Cortex of kidney (tissue), 1 donor: ENCODE measurements at places on chromosomes 6 and 20.

GRCh38 chr6:42047213-42047590, 3.1 kb upstream of the TAF8 start:
- no peak for DNase-seq

- no peak for DNase-seq
Measured at GRCh38 chr6:106782536-106783285, 153.3 kb downstream of the QRSL1 start.

- DNase-seq, result no peak
Measured at GRCh38 chr20:56778765-56779195, 149.7 kb downstream of the TFAP2C start.

DNA sequence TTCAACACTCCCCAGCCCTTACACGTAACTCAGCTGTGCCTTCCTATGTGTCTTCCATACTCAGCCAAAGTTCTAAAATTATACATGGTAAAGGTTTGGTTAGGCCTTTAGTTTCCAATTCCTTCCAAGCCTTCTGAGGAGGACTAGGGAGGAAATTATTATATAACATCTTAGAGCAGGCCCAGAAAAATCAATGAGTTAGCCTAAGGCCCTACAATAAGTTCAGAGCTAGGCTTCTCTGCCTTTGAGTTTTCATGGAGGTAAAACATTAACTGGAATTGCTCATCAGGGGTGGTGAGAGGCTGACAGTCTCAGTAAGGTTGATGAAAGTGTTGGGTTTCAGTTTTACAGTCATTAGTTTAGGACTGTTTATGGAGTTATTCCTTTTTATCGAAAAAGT, 286.0 kb downstream of the ADGB start:
- no peak for DNase-seq

DNA sequence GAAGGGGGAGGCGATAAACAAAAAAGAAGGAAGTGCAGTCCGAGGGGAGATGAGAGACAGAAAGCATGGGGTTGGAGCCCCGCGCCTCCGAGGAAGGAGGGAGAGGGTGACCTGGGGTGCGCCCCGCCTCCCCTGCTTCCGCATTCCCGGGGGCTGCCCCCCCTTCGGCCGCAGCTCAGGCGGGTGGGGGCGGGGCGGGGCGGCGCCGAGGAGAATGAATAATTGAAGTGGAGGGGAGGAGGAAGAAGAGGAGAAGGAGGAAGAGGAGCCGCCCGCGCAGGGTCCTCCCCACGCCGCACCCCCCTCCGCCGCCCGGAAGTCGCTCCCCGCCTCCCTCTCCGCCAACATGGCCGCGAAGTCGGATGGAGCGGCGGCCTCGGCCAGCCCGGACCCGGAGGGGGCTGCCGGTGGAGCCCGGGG, at the start of gene XKR7:
Gene XKR7 (plus strand): TSS at position 322 of the 420 bp plus-strand sequence. CDS start 25 bp downstream, at position 347.
- DNase-seq, result no peak

- no peak for DNase-seq
Measured at GRCh38 chr20:57525328-57526086, 567 bp upstream of the CTCFL start.

GRCh38 chr6:125611573-125612344, 137.7 kb upstream of the HEY2 start:
- no peak for DNase-seq

DNA sequence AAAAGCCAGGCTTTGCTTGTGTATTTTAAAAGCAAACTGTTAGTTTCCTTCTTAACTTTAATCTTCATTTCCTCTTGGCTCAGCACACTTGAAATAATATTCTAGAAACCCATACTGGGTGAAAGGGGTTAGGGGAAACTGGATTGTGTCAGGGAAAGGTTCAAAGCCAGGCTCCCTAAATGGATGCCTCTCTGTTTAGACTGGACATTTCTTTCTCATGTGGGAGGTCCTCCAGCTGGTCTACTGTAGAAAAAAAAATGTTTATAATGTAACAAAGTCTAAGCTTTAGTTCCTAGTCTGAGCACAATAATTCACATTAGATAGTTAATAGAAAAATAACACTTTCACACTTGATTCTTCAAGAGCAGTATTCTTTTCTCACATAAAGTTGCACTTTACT, 89.0 kb upstream of the AKIRIN2 start:
- no peak for DNase-seq

- no peak for DNase-seq
Measured at GRCh38 chr6:63923139-63923739, 287.6 kb downstream of the PHF3 start.

- no peak for DNase-seq
Measured at GRCh38 chr6:80211286-80211685, 104.8 kb downstream of the BCKDHB start.

DNA sequence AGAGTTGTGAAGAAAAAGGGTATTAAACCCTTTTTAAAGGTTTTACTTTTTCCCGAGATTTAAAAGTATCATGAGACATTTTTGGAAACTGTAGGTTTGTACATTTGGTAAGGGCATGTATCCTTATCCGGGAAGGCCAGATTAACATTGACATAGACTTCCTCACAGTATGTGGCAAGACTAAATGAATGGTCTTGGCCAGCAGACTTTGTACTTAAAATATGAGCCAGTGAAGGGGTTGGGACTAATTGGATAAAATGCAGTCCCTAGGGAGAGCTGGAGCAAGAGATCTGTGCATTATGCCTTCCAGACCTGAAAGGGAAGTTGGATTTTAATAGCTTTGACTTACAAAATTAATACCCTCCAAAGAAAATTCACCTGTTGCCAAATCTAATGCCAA, 60.4 kb upstream of the CCN2 start:
- DNase-seq, result no peak

DNA sequence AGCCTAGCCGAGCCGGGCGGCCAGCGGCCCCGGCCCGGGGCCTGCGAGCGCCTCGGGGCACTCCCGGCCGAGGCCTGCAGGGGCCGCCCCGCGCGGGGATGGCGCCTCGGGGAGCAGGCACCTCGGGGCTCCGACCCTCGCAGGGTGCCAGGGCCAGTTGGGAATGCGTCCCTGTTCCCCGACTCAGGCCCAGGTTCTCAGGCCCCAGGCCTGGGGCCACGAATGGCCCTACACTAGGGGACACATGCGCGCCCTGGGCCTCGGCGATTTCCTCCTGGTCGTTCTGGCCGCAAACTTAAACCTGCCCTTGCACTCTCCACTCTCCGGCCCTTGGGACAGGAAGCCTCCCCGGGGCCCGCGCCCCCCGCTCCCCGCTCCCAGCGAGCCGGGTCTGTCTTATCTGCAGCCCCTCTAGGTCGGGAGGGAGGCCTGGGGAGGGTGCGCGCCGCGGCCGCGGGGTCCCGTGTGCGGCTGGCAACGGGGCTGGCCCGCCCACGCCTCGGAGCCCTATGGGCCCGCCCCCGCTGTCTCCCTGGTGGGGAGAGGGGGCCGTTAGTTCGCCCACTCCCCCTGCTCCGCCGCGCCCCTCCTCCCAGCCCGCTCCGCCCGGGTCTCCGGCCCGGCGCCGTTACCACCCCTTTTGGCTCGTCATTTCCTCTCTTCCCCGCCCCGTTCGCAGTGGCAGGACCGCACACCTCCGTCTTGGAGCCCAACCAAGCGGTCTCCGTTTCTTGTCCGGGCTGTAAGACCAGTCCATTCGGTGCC, 611 bp downstream of the NFYA start:
- DNase-seq, result peak; percentile 87

DNA sequence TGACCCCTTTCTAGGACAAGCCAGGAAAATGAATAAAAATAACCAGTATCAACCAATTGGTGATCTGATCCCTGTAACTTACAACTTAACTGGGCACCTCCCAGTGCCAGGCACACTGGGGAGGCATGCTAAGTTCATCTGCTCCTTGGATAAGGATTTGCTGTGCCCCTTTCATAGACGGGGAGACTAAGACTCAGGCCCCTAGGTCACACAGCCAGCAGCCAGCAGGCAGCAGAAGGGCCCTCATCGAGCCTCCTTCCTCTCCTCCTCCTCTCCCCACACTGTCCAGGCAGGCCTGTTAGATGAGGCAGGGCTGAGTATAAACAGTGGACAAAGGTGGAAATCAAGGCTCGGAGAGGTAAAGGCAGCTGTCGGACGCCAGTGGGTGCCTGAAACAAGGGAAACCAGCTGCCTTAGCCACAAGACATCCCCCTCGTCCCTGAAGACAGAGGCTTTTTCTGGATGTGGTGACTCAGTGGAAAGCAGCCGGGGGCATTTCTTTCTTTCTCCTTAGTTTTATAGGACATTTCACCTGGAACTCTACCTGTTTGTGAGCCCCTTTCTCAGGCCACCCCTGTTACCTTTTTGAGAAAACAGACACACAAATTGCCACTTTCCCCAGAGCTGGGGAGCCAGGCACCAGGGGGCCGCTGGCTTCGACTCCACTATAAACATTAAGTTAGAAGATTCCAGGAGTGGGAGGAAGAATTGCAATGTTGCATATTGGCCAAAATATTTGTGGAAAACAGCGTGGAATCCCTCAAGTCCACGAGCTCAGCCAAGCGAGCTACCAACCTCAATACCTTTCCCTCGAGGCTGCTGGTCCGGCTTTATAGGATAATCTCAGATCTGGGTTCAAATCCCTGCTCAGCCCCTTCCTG, 166.0 kb downstream of the PREX1 start:
- DNase-seq, result no peak

GRCh38 chr6:170293341-170294231, 2.7 kb upstream of the DLL1 start:
- no peak for DNase-seq

DNA sequence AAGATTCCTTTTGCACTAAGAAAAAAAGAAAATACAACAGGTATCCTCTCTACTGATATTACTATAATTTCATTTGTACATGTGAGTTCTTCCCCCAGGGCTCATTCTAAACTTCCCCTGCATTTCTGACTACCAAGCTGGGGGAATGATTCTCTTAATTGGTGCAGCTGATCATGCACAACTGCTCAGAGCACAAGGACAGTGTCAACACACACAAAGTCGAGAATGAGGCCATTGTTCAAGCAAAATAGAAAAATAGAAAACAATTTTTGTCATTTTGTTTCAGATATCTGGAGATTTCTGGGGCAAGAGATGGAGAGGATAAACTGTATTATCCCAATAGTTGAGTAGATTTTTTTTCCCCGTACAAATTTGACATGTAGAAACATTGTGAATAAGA, 236.3 kb downstream of the HAO1 start:
- DNase-seq, result no peak

GRCh38 chr20:16271450-16271849, 301.8 kb downstream of the KIF16B start:
- no peak for DNase-seq

DNA sequence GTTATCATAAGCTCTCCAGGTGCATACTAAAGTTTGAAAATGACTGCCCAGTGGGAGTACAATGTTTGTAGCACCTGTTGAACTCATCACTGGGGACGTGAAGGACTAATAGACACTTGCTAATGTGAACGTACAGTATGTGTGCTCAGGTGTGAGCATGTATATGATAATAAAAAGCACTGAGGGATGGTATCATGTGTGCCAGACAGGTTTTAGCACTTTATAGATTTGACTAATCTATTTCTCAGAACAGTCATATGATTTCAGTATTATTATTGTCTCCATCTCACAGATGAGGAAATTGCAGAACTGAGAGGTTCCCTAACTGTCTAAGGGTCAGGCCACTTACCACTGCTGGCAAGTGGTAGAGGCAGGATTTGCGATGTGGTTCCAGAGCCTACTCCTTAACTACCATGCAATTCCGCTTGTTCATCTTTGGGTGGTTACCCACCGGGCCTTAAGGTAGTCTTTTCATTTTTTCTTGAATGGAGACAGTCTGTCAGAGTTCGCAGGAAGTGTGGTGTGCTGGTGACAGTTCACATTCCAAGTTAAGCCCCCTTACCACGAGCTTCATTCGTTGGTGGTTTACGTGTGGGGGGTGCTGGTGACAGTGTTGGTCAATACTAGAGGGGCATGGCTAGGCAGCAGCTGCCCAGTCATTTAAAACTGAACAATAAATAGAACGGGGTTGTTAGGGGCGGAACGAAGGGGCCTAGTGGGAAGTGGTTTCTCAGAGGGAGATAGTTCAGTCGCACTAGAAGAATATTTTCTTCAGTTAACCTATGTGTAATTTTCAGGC, 46.8 kb downstream of the RREB1 start:
- DNase-seq, result no peak
